Fibroblast of the conjunctiva (primary cell): ENCODE measurements at places on chromosomes 2 and 18.

GRCh38 chr2:30217644-30218337 lies 13.5 kb upstream of the LBH start:
- no peak for DNase-seq

DNA sequence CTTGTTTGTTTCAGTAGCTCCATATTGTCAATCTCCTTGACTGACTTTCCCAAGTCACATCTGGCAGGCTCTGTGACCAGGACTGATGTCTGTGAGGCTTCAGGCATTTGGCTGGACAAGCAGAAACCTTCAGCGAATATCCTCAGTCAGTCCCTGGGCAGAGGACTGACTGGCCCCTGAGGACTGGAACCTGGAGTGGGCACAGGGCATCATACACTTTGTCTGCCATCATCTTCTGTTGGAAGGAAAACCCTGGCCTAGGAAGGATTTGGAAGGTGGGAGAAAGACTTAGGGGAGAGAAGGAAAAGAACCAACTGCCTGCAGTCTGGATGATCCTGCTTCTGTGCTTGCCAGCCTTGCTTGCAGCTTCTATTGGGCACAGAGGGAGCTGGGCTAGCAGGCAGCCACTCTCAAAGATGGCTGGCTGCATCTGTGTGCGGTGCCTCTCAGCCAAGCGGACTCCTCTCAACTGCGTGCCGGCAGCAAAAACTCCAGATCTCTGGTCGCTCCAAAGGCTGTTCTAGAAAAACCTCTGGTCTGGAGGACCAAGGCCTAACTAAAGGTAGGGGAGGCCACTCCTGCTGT lies 126.8 kb downstream of the MARCHF4 start:
- no peak for DNase-seq

DNA sequence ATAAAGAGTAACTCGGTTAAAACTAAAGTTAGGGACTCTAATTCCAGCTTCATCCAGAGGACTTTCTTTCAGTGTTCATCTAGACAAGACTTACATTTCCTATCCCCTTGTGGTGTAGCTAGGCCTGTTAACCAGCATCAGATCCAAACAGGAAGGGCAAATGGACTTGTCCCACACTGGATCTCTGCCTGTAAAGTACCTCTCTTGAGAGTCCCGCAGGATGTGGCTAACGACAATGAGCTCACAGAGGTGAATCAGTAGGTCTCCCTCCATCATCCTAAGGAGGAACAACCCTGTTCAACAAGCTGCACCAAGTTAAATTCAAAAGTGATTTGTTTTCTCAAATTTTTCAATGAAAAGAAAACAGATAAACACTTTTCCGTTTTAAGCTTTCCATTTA lies 412.3 kb upstream of the RGPD4 start:
- DNase-seq = no peak

DNA sequence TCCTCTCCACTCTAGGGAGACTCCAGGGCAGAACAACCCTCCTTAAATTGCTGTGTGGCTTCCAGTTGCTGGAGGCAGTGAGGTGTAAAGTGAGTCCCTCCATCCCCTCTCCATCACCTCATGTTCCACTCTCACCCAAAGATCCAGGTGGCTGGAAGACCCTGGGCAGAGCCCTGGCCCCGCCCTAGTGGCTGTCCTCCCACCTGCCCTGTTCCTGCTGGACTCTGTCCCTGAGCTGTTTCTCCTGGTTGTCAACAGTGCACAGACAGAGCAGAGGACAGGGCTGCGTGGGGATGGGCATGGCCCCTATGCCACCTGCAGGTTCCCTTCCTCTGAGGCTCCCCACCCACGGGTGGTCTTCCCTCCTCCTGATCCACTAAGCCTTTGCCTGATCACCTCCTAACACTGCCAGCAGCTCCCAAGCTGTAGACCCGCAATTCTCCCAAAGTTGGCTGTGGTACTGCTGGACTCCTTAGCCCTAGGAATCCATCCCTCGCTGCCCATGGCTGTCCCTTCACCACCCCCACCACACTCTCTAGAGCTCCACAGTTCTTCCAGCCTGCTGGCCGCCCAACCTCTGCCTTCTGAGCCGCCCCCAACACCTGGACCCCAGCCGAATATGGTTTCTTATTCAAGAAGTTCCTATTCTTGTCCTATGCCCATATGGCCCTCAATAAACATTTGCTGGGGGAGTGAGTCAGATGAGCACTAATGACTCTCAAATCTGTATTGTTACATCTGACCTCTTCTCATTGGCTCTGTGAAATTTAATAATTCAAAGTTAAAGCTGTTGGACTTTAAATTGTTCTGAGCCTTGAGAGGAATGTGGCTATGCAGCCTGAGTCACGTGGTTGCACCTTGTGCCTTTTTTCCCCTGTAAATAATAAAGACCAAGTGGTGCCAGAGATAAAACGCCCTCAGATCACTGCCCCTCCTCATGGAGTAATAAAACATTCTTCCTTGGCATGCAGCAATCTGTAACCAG lies 260.0 kb upstream of the HS6ST1 start:
- DNase-seq = no peak

GRCh38 chr2:26269571-26270158 lies 24.9 kb downstream of the HADHB start:
- DNase-seq = no peak

GRCh38 chr2:25936889-25937545 lies 45.3 kb downstream of the KIF3C start:
- DNase-seq = no peak

DNA sequence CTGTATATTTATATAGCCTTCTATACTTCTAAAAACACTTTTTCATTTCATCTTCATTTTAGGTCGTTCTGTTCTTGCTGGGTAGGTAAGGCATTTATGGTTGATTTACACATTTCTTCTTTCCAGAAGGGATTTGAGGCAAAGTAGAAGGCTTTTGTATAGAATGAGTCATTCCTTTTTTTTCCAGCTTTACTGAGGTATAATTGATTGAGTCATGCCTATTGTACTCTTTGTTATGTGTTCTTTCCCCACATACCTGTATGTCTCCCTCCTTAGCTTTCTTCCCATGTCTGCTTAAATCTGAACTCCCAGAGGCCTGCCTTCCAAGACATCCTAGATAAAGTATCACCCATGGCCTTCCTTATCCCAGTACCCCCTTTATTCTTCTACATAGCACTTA lies 4.8 kb upstream of the CDC42EP3 start:
- no peak for DNase-seq

DNA sequence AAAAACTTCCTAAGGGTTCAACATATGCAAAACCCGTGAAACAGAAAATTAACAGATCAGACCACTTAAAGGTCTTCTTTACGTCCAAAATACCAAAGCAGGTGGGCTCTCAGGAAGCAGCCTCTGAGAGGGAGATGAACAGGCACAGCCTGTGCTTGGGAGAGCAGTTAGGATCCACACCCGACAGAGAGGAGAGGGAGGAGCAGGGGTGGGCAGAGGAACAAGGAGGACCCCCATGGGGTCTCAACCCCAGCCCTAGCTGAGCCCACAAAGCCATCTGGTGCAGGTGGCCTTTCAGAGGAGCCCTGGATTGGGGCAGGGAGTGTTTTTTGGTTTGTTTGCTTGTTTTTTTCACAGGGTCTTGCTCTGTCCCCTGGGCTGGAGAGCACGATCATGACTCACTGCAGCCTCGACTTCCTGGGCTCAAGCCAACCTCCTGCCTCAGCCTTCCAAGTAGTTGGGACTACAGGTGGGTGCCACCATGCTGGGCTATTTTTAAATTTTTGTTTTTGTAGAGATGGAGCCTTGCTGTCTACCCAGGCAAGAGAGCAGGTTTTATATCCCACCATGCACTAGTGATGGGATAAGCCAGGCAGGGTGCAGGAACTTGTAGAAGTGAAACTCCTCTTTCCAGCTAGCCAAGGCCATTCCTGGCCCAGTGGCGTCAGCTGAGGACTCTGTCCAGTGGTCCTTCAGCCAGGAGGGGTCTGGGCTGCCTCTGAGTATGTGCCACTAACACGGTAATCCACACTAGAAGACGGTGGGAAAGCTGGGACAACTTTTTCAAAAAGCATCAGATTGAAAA lies 154.1 kb upstream of the HDAC4 start:
- no peak for DNase-seq

- DNase-seq = no peak
Measured at GRCh38 chr2:157644776-157645175, 16.1 kb upstream of the ACVR1C start.

DNA sequence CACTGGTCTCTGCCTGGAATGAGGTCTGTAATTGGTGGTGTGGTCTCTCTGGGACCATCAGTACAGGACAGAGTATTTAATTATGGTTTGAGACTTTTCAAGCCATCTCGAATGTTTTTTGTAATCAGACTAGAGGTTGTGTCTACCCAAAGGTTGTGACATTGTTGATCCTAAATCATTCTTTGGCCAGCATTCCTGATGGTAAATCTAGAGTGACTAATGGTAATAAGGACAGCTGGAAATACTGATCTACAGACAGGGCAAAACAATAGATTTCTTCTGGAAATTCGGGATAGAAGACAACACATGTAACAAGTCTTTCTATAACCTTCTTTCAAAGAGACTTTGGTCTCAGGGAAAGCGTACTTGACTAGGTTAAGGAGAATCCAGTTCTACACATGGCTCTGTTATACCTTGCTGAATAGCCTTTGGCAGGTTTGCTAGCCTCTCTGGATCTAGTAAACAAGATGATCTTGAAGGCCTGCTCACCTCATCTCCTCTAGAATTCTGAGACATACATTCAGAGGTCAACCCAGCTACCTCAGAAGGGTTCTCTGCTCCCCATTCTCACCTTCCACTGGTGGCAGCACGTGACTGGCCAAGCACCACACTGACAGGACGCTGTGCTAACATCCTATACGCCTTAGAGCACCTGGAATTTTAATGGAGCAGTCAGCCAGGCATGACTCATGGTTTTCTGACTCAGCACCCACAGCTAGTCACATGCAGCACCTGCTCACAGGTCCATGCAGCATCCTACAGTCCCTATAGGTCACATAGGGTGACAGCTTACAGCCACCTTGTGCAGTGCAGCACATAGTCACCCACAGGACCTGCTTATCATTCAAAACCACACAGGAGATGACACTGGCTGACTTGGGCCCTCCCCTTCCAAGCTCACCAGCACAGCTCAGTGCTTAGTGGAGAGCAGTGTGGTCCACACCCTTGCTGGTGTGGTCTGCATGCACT lies 12.2 kb downstream of the PLB1 start:
- DNase-seq = no peak

- DNase-seq = no peak
Measured at GRCh38 chr2:46962751-46963150, 47.1 kb upstream of the MCFD2 start.

DNA sequence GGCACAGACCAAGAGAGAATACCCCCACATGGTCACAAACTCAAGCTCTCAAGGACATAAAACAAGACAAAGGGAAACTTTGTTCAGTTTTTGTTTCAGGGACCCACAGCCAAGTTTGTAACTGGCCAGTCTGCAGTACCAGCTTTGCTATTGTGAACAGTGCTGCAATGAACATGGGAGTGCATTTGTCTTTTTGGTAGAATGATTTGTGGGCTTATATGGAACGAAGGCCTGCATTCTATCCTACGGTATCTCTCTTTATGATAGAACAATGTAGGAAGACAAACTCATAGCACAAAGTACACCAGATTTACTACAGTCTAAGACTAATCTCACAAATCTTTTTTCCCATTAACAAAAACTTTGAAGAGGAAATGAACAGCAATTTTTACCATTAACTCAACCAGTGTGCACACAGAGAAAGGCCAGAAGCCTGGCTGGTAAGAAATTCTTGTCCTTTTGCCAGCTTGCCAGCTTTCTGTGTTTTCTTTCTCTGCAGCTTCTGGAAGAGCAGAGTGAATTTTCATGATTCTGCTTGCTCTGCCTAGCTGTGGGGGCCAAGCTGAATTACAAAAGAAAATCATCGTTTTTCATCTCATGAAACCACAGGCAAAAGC lies 37.1 kb upstream of the FEZ2 start:
- DNase-seq = no peak

DNA sequence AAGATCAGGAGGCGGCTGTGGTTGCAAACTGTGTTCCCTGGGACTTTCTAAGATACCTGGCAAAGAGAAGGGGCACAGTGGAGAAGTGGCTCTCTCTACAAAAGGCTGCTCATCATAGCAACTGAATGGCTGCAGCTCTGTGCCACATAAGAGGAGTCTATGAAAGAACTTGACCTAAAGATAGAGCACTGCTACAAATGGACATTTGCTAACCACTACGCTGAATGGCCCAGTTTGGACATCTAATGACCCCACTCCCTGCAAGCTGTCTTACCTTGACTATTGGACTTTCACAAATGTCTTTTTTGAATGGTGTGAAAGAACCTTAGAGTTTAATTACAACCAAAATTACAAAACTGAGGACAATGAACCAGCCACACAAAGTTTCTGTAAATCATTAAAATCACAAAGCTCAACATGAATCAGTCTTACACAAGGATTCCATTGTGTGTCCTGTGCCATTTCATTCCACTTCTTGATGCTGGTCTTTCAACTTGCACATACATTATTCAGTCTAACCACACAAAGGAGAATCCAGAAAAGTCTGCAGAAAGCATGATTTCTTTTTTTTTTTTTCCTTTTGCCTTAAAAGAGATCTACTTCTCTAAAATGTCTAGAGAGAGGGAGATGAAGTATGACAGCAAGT lies 154.0 kb downstream of the LAMA1 start:
- DNase-seq = no peak

- no peak for DNase-seq
Measured at GRCh38 chr2:177393203-177393755, 706 bp downstream of the AGPS start.

DNA sequence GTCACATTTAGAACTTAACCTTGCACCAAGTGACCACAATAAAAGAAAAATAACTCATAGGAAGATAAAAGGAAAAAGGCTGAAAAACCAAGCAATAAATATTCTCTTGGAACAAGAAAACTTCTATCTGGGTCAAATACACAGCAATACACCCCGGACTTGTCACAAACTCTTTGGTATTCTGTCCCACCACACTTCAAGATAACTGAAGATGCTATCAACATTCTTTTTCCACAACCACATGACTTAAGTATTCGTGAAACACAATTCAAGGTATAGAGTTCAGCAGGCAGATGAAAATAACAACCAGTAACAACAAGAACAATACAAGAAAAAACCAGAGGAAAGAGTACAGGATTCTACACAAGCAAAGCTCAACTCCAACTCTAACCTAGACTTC lies 18.0 kb downstream of the MBD2 start:
- DNase-seq = no peak

DNA sequence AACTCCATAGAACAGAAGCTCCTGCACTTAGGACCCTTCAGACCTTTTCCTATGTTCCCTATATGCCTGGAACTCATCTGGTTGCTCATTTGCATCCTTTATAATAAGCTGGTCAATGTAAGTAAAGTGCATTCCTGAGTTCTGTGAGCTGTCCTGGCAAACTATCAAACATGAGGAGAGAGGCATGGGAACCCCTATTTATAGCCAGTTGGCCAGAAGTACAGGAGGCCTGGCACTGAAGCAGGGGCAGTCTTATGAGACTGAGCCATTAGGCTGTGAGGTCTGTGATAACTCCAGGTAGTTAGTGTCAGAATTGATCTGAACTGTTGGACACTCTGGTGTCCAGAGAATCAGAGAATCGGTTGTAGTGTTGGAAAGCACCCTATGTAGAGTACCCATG lies 88.4 kb downstream of the EHD3 start:
- no peak for DNase-seq

GRCh38 chr2:71720283-71720560 lies 266.9 kb downstream of the DYSF start:
- DNase-seq = no peak

DNA sequence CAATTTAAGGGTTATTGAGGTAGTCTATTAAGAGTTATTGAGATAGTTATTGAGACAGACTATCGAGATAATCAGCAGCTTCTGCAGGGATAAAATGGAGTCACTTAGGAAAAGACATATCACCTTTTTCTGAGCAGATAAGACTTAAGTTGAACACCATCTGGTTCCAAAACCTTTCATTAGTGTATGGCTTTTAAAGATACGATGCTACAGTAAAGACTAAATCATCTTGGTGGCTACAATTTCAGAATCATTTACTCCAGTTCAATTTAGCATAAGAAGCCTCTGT lies 68.6 kb upstream of the DNAJC10 start:
- DNase-seq = no peak
